Tibial nerve (tissue), 4 donors: ENCODE measurements at places on chromosomes 7 and 10. TPM values are rescaled to one million over a fixed set of nuclear protein-coding genes. Genes with fewer than 3 reads are reported as not detected.

GRCh38 chr10:67819768-67820204 is 18.2 kb downstream of the DNAJC12 start:
- H3K4me3 ChIP-seq = no peak overlapping the region
- H3K27me3 ChIP-seq = no peaks in the 10 kb centered on the region
- no peaks in the 10 kb centered on the region for H3K36me3 ChIP-seq
- DNase-seq = no peak
- H3K4me1 ChIP-seq = no peaks in the 10 kb centered on the region
- no peak overlapping the region for H3K27ac ChIP-seq

Gene ZNF398
- 29.1 TPM for total RNA-seq

GRCh38 chr10:89857431-89858042 is 156.1 kb downstream of the KIF20B start:
- H3K4me3 ChIP-seq = no peak overlapping the region
- no peak for DNase-seq
- H3K27ac ChIP-seq = no peak overlapping the region
- no peaks in the 10 kb centered on the region for H3K4me1 ChIP-seq
- H3K27me3 ChIP-seq = no peaks in the 10 kb centered on the region
- H3K36me3 ChIP-seq = no peaks in the 10 kb centered on the region

GRCh38 chr10:90722832-90723231 is 135.0 kb downstream of the HTR7 start:
- no peak overlapping the region for H3K27ac ChIP-seq
- H3K4me3 ChIP-seq = no peak overlapping the region
- no peak for DNase-seq

Gene FANK1
- total RNA-seq = 2.7 TPM

- peak overlapping the region; percentile 9 for H3K4me3 ChIP-seq
- DNase-seq = no peak
- peak overlapping the region; percentile 9 for H3K27ac ChIP-seq
- H3K4me1 ChIP-seq = no peaks in the 10 kb centered on the region
- H3K27me3 ChIP-seq = no peaks in the 10 kb centered on the region
Observed at GRCh38 chr7:29090836-29091601, 55.3 kb downstream of the CPVL start.

DNA sequence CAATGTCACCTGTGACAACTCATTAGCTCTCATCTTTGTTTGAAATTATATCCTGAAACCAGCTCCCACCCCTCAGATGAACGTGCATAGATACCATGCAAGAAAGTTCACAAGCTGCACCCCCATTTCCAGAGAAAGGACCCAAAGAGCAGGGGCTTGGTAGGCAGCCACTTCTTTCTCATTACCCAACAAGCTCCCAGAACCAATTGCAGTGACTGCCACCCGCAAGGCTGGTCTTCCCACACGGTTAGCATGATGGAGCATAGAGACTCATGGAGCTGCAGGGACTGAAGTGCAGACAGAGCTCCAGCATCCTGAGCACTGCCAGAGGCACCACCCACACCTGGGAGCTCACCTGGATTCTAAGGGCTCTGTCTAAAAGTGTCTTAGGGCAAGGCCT is 28.5 kb downstream of the FRMPD2 start:
- no peak for DNase-seq
- H3K4me1 ChIP-seq = no peaks in the 10 kb centered on the region
- H3K36me3 ChIP-seq = no peaks in the 10 kb centered on the region
- H3K27ac ChIP-seq = no peak overlapping the region
- H3K4me3 ChIP-seq = no peak overlapping the region

Gene GIMAP6
- 14.4 TPM for total RNA-seq

DNA sequence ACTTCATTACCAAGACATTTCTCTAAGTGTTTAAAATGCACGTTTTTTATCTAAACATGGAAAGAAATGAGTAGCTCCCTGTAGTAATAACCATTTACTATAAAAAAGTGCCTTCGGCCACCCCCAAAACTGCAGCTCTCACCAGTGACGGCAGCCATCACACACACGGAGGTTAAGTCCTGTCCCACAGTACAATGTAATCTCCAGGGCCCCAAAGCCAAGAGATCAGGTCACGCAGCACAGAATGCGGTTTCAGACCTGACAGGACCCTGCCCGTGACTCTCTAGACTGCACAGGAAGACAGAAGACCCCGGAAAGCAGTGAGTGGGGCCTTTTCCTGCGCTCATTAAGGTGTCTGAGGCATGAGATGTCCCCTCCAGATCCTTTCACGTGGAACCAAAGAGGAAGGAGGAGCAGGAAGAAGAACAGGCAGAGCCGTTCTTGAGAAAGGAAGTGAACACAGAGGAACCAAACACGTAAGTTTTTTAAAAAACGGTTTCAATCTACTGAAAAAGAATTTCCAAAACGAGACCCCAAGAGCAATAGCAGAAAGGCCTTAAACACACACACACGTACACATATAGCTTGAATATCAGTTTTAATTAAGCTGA is 125.7 kb downstream of the ZMYND11 start:
- no peaks in the 10 kb centered on the region for H3K4me1 ChIP-seq
- no peaks in the 10 kb centered on the region for H3K27me3 ChIP-seq
- no peak overlapping the region for H3K27ac ChIP-seq
- no peaks in the 10 kb centered on the region for H3K36me3 ChIP-seq
- no peak for DNase-seq

DNA sequence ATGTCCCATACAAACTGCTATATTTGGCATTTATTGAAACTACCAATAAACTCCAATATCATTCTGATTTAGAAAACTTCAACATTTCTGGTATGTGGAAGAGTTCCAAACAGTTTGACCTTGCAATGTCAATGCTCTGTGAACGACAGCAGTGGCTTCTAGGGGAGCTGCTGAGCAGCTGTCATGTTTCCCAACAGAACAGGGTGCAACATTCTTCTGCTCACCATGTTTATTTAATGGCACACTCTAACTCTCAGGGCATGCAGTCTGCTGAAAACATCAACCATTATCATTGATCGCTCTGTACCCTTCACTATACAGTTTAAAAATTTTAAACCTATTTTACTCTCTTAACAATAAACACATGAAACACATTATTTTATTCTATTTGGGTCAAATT is 25.9 kb downstream of the LMOD2 start:
- no peaks in the 10 kb centered on the region for H3K27me3 ChIP-seq
- H3K27ac ChIP-seq = no peak overlapping the region
- H3K4me3 ChIP-seq = no peak overlapping the region
- H3K36me3 ChIP-seq = no peaks in the 10 kb centered on the region

Gene CLDN3
- total RNA-seq = not detected

DNA sequence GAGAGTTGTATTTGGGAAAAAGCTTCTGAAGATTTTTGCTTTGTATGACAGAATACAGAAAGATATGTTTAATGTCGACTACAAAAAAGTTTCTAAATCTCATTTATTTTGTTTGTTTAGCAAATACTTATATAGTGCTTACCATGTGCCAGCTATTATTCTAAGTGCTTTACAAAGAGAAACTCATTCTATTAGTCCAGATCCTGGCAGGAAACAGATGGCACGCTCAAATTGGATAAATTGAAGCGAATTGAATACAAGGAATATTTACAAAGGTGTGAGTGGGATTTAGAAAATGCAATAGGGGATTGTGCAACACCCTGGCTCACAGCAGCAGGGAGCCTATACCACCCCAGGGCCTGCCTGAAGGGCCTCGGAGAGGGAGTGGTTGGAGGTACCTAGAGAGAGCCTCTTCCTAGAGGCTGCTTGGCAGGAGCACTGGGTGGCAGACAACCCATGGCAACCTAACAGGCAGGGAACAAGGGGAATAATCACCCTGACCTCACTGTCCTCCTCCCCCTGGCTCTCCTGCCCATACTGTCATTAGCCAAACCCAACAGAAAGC is 27.6 kb upstream of the FAM204A start:
- H3K36me3 ChIP-seq = no peaks in the 10 kb centered on the region
- no peak for DNase-seq
